Hippocampal formation (tissue), 2 donors: ENCODE measurements at places on chromosomes 12 and 14.

DNA sequence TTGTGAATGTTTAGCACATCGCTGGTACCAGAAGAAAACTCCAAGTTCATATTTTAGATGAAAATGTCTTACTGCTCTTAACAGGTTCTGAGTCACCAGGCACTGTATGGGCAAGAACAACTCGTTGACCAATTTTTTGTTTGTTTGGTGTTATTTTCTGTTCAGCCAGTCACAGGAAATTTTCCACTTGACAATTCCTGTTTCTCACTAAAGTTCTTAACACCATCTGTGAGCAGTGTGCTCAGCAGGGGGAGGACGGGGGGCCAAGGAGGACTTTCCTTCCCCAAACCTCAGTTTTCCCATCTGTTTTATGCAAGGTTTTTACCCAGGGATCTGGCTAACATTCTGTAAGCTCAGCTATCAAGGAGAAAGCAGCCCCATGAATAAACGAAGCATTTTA, 3.0 kb downstream of the NUAK1 start:
- no peak for DNase-seq

GRCh38 chr14:74141703-74142102, 56.9 kb downstream of the LIN52 start:
- DNase-seq = no peak

GRCh38 chr12:105467710-105468366, 137.3 kb downstream of the C12orf75 start:
- no peak for DNase-seq

GRCh38 chr14:24364841-24365240, 3.1 kb upstream of the NFATC4 start:
- no peak for DNase-seq

DNA sequence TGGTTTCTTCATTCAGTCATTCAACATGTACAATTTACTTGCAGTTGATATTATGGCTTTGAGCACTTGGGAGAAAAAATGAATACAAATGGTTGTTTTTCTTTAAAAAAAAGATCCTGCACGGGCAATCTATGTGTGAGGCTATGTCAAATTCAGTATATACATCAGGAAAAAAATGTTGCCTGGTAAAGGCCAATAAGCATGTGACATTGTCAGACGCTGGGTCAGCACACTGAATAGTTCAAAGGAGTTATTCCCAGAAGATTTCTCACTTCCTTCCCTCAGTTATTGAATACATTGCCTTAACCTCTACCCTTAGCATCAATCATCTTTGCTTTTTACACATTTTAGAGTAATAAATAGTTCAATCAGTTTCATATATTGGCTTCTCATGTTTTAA, 319.2 kb downstream of the NUAK1 start:
- no peak for DNase-seq

DNA sequence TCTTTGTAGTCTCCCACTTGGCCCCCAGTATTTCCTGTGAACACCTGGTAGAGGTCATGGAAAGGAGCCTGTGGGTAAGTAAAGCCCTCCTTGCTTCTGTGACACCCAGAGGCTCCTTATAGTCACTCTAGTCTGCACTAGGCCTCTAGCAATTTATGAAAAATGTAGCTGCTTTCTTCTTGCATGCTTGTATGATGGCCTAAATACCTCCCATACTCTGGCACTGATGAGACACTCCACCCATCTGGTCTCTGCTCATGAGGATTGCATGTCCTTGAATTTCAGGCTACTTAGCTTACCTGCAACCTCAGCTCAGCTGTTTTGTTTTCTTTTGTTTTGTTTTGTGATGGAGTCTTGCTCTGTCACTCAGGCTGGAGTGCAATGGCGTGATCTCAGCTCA, 4.6 kb upstream of the A2ML1 start:
- DNase-seq = no peak
